ENCODE measurements at places on chromosomes 6 and 20.

DNA sequence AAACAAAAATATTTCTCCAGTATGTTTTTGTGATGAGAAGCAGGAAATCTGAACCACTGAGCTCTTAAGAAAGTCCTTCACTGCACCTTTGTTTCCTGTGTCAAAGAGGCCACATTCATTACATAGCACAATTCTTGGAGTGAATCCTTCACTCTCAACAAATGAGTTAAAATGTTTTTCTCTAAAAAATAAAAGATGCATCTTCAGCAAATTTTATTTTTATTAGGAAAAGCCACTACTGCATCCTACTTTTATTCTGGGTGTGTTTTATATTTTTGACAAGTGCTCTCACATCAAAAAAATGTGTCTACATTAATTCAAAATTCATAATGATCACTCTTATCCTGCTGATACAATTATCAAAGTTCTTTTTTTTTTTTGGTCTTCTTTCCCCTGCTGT, 76.3 kb downstream of the PLCB4 start:
- no peak for DNase-seq

- DNase-seq, result no peak
These were observed 191.1 kb downstream of the ATXN1 start for GRCh38 chr6:16570221-16570553.

- no peak for DNase-seq
These were observed 62.2 kb downstream of the FILIP1 start for GRCh38 chr6:75431379-75431778.

DNA sequence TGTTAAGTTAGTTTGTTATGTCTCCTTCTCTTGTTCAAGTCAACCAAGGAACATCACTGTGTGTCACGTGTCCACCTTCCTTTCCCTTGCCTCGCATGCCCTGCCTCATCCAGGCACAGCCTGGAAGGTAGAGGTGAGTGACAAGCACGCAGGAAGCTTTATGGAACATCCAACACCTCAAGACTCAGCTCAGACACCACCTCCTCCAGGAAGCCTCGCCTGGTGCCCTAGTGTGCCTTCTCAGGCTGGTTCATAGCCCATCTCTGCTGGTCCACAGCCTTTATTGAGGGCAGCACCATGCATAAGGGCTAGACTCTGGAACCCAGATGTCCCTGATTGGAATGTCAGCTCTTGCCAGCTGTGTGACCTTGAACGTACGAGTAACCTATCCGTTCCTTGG, 224.3 kb downstream of the ANKRD60 start:
- DNase-seq, result no peak

DNA sequence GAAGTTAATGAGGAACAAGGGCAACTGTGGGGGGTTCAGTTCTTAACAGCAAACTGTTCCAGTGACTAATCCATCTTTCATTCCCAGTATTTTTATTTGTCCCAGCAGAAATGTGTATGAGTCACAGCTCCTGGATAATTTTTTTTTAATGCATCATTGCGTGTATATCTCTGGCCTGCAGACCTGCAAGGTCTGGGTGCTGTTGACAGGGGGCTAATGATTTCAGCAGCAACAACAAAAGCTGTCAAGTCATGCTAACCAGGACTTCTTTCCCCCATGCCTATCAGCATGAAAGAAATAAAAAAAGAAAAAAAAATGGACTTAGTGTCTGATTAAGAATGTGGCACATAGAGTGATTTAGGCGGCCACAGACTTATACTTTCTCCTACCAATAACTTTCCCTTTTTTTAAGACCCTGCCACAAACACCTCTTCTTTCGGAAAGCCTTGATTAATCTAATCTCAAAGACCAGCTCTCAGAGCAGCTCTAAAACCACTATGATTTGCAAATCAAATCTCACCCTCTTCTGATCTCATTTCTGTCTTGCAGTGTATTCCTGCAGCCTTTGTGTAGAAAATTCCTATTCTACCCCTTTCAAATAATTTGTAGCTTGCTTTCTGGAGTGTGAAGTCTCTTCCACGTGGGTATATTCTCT, 14.2 kb upstream of the PREX1 start:
- no peak for DNase-seq

DNA sequence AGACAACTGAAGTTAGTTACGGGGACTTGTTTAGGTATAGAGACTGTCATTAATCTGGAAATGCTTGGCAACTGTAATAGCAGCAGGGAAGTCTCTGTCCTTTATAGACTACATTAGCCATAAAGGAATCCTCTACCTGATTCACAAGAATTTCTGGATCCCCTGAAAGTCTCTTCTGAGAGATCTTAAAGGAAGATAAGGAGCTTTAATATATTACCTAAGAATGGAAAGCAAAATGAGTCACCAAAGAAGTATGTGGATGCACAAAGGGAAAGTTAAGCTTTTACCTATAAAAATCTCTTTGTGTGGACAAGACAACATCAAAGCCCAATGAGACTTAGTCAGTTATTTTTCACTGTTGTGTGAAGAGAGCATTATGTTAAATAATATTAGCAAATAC, 92.2 kb upstream of the RSPO3 start:
- no peak for DNase-seq

GRCh38 chr20:47392721-47393073, 36.2 kb upstream of the ZMYND8 start:
- DNase-seq, result no peak

GRCh38 chr20:54019585-54019984, 50.8 kb downstream of the BCAS1 start:
- DNase-seq, result no peak

- DNase-seq, result peak; percentile 41
These were observed 21.7 kb upstream of the TAGAP start for GRCh38 chr6:159066483-159066882.

- DNase-seq, result no peak
These were observed 80.1 kb downstream of the DLL1 start for GRCh38 chr6:170210651-170211403.

DNA sequence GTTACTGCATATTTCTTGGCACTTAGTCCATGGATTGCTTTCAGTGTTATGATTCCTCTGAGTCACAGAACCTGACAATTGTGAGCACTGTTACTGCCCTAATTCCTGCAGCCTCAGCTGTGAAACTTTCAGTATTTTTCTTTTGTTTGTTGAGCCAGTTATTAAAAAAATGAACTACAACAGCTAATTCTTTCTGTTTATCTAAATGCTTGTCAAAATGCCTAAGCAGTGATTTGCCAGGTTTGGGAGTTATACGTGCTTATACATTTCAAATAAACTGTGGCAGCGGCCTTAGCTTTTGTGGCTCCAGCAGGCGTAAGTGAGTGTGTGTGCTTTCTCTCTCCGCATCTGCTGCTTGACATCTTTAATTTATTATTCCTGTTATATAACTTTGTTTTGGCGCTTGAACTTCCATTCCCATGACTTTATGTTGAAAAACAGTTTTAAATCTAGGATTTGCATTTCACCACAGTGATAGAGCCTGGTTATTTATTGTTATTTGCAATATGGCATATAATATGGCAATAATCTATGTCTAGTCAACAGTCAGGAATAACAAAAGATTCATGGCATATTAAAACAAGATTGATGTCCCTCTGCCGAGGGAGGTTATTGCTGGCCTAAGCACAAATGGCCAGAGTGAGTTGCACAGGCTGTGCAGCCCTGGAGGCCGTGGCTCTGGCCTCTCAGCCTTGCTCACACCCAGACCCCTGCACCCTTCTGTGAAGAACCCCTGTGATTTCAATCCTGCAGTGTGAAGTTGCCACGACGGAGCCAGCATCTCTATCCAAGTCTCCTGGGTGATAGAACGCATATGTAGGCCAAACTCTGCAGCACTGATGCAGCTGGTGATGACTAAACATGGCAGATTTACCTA, 303.4 kb downstream of the THBS2 start:
- no peak for DNase-seq

- DNase-seq, result no peak
These were observed 238.6 kb upstream of the RIN2 start for GRCh38 chr20:19519466-19519865.

- DNase-seq, result no peak
These were observed 39.0 kb downstream of the SLC23A2 start for GRCh38 chr20:4962241-4962855.

GRCh38 chr6:47308552-47309290, 984 bp downstream of the TNFRSF21 start:
- no peak for DNase-seq

- no peak for DNase-seq
These were observed 308.6 kb upstream of the ZFP64 start for GRCh38 chr20:52500157-52500556.

DNA sequence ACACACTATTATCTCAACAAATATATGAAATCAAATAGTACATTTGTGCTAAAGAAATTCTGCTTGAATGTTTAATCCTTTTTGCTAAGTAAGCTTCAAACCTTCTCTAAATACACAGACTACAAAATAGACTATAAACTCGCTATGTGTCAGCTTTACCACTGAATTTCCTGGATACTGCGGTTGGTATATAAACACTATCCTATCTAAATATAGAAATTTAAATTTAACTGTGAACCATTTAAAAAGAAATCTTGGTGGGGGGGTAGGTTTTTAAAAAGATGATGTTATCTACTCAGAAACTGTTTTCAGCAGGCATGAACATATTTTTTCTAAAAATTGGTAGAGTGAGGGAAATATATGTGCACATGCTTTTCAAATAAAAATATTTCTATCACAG, 306.5 kb upstream of the RUNX2 start:
- no peak for DNase-seq

DNA sequence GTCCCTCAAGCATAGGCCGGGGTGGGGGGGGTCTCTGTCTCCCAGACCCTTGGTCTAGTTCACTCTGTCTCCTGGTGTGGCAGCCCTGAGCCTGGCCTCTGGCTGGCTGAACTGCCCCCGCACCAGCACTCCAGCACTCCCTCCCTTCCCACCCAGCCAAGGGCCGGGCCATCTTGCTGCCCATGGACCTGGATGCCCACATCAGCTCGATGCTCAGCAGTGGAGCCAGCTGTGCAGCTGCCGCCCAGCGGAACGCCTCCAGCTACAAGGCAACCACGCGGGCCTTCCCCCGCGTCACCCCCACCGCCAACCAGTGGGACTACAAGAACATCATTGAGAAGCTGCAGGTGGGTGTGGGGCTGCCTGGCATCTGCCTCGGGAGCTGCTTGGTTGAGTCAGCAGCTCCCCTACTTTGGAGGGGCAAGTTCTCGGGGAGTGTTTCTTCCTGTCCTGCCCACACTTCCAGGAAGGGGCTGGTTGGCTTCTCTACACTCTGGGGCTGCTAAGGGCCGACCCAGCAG, 28.4 kb downstream of the UQCC2 start:
- DNase-seq, result no peak

DNA sequence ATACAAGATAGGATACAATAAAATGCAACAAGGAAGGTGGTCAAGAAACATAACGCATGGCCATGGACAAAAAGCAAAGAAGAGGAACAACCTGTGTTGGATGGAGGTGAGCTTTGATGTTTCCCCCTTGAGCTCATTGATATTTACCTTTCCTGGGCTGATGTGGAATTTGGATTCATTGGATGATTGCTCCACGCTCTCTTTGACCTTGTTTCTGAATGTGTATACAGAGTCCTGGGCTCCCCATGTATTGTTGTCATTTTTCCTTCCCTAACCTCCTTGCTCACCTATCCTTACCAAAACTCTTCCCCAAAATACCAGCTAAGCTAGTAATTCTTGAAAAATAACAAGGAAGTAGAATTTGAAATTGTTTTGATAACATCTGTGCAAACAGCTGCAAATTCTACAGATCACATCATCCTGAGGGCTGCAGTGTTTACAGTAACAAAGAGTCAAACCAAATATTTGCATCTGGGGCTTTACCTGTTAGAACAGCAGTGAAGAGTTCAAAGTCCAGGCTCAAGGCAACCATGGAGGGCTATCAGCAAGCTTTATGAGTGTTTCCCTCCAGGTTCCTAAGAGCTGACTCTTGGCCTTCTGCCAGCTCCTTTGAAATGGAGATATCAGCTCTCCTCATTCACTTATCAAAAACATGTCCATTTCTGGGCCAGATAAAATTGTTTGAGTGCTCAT, 214.3 kb upstream of the MARCKS start:
- DNase-seq, result no peak

- DNase-seq, result no peak
These were observed 16.7 kb upstream of the PRDM1 start for GRCh38 chr6:106069478-106069877.

GRCh38 chr6:39999006-39999867, 65.0 kb upstream of the MOCS1 start:
- DNase-seq, result no peak

DNA sequence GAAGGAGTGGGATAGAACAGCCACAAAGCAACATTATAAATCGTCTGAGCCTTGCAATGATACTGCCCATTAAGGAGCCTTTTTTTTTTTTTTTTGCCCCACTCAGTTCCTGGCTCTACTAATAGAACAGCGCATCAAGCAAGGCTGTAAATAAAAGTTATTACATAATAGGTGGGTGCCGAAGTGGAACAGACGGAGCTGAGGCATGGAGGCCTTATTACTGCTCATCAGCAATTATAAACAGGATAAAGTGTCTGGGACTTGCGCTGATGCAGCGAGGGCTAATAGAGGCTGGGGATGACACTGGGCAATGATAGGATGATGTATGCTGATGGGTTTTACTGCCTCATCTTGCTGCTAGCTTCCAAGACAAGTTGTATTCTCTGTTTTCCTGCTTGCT, 272.1 kb downstream of the ZFAND3 start:
- DNase-seq, result no peak

GRCh38 chr6:106199331-106199730, 113.2 kb downstream of the PRDM1 start:
- no peak for DNase-seq

- DNase-seq, result no peak
These were observed 71.3 kb downstream of the EFHC1 start for GRCh38 chr6:52491203-52492069.

DNA sequence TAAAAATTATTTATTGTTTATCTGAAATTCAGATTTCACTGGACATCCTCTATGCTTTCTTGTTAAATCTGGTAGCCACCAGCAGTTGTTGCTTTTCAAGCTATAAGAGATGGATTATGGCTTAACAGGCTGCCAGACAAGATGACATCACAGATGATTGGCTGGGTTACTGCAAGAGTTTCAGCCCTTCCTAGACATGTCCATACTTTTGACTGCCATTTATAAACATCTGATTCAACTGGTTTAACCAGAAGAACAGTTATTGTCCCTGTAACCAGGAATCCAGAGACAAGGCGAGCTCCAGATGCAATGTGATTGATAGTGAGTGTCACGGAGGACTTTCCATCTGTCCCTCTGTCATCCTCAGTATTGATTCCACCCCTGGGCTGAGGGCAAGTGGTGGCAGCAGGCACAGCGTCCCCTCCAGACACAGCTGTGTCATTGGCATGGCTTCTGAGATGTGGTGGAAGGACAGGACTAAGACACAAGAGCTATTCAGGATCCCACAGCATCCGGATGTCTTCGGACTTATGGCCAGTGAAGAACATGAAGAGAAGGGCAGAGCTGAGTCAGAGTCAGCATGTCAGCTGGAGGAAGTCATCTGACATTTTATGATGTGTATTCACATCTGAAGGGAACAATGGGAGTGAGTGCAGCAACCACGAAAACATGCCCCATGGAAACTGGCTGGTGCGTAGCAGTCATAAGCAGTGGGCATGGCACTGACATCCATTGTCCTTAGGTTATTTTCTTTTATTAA, 284.5 kb upstream of the CDYL start:
- DNase-seq, result no peak

DNA sequence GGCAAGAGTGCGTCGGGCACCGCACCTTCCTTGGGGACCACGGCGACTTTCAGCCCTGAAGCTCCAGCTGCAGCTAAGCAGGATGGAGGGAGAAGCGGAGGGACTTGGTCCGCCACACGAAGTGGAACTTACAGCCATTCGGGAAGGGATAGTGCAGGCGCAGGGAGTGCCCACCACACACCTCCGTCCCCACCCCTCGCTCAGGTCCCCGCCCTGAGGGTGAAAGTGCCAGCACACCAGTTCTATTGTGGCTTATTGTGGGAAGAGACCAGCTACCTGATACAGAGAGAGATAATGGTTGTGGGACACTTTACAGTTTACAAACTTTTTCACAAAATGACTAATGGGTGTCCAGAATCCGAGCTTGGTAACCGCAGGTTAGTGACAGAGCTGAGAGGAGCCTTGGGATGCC, 76.1 kb downstream of the IRF4 start:
- no peak for DNase-seq
